Amniotic stem cell (primary cell): ENCODE measurements at places on chromosomes 13 and 19.

DNA sequence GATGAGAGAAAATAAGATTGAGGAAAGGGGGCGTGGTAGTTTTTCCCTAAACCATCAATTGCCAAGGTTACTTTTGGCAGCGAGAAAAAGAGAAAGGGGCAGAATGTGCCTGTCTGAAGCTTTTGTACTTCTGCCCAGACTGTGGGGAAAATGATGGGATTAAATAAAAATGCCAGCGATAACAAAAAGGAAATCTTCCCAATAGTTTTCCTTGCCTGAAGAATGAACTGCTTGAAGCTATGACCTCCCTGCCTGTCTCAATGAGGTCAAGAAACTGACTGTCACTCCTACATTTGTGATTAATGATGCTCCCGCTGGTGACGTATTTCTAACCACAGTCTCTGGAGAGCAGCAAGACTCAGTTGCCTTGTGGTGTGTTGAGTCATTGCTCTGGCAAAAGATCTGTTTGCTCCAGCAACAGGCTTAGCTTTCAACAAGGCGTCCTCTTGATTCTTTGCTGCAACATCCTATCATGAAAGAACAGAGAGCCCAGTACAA is 1051.5 kb downstream of the DIAPH3 start:
- peak; percentile 19 for DNase-seq

- DNase-seq = no peak
Measured at GRCh38 chr13:102548811-102549210, 48.0 kb upstream of the TPP2 start.

DNA sequence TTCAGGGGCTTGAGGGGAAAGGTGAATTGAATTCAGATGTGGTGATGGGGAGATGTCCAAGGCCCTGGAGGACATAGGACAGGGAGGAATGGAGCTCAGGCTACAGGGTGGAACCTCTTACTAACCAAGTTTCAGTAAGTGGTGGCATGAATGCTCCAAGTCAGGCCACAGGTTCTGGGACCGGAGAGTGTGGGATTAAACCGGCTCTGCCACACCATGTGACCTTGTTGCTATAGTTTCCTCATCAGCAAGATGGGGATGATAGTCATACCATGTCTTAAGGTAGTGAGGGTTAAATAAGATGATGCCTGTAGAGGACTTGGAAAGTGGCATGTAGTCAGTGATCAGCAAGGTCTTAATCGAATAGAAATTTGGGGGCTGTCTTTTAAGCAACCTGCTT is 16.3 kb downstream of the GPR183 start:
- no peak for DNase-seq

DNA sequence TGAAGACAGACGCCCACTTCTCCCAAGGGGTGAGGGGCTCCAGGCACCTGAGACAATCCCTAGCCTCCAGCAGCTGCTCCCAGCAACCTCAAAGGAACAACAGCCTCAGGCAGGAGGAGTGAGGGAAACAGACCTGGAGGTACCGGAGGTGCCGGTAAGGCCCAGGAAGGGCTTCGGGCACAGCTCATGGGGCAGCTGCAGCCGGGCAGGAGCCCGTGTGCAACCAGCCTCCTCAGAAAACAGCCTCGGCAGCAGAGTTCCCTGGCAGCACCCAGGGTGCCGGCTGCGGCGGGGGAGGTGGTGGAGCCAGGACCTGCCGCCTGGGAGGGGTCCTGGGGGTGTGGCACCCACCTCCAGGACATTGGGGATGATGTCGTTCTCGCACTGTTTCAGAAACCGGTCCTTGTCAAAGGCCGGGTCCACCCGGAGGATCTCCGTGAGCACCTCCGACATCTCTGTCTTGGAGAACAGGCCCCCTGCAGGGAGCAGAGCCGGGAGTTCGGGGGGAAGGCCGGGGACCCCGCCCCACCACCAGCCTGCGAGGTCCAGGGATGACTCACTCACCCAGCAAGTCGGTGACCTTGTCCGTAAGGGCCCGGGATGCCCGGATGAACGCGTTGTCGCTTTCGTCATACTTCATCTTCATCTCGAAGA is 6.5 kb upstream of the CTXN1 start:
- DNase-seq = no peak

GRCh38 chr13:40550130-40550529 is 116.3 kb downstream of the FOXO1 start:
- no peak for DNase-seq
